ENCODE measurements at places on chromosomes 6 and 20.
A peak's percentile ranks its signal among the peaks of the same experiment; 100 is the strongest.

- DNase-seq: no peak
Measured at GRCh38 chr20:33894798-33895197, 83.7 kb downstream of the CHMP4B start.

DNA sequence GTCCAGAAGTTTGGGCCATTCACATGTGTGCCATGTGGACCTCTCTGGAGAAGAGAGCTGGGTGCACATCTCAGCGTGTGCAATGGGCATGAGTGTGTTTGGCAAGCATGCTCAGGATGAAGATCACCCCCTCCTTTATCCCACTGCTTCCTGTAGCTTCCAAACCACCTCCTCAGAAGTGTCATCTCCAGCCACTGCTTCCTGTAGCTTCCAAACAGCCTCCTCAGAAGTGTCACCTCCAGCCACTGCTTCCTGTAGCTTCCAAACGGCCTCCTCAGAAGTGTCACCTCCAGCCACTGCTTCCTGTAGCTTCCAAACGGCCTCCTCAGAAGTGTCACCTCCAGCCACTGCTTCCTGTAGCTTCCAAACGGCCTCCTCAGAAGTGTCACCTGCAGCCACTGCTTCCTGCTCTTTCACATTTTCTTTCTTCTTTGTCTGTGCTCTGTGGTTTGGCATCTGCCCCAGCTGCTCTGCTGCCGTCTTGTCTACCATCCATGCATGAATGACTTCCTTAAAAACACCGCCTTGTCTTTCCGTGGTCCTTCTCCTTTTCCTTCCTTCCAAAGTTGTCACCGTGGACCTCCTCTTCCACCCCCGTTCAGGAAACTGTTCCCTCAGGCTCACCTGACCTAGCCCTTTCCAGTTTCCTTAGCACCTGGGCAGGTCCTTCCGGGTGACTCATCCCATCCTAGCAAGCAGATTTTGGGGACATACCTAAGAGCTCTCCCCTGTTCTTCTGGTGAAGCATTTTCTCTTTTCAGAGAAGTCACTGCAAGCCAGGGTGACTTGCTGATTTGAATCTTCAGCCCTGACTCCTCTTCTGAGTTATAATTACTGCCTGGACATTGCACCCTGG, 43.5 kb upstream of the TIAM2 start:
- DNase-seq: no peak

DNA sequence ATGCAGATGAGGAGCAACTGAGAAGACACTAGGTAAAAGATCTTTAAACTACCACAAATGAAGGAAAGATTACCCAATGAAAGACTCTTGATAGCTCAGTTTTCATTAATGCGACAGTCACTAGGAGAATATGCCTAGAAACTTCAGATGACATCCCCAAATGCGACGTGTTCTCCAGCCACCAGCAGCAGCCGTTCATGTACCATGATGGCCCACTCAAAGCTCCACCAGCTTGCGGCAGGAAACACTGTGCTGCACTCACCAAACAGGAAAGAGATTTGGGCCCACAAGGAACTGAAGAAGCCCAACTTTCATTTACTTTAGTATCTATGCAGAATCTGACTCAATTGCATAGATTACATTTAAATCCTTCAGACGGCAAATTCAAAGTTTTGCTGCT, 7.5 kb downstream of the DIDO1 start:
- peak; percentile 35 for DNase-seq

DNA sequence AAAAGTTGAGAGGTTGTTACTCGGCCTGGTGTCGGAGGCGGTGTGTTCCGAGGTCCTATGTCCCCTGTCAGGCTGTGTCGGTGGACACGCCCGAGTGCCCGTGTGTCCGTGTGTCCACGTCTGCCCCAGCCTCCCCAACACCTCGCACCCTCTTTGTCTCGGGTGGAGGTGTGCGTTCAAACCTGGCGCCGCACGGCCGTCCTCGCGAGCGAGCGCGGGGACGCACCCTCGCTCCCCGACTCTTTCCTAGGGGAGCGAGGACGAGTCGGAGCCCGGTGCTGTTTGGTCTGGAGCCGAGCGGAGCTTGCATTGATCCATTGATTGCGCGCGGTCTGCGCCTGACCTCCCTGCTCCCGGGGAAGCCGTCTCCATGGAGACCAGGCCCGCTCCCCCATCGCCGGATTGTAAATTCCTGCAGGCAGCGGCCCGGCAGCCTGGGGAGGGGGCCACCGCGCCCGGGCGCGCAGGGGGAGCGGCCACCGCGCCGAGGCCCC, 411 bp upstream of the SCUBE3 start:
- no peak for DNase-seq

DNA sequence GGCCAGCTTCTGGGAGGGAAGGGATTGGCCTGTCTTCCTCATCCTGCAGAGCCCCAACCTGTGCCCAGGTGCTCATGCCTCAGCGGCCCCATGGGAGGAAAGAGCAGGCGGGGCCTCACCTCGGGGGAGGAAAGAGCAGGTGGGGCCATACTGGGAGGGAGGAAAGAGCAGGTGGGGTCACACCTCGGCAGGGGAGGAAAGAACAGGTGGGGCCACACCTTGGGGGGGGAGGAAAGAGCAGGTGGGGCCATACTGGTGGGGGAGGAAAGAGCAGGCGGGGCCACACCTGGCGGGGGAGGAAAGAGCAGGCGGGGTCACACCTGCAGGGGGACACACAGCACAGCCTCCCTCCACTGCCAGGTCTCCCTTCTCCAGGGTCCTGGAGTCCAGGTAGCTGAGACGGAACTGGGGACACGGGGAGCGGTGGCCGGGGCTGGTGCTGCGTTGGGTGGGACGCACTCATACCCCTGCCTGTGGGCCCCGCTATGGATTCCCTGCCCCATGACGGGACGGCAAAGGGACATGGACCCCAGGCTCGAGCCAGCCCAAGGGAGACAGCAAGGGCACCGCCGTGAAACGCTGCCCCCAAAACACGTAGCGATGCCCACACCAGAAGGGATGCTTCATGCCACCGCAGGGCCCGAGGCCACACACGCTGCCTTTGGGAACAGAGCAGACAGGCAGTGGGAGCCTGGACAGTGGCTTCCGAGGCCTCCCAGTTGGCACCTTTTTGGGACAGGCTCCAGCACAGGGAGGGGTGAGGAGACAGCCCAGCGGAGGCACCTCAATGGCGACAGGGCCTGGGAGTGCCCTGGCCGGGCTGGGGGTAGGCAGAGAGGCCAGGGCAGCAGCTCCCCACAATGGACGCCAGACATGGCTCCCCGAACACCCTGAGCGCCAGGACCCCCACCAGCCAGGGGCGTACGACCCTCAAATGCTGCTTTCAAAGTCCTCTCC, 43.3 kb upstream of the CHRNA4 start:
- DNase-seq: no peak

- no peak for DNase-seq
Measured at GRCh38 chr6:128491610-128492206, 28.7 kb downstream of the PTPRK start.

- DNase-seq: no peak
Measured at GRCh38 chr6:7546896-7547295, 5.4 kb downstream of the DSP start.

GRCh38 chr6:128067446-128068118, 166.7 kb upstream of the THEMIS start:
- DNase-seq: no peak
